Activated CD4-positive, alpha-beta T cell treated with anti-CD3 and anti-CD28 coated beads for 36 hours (primary cell): ENCODE measurements at places on chromosomes 1 and 21. TPM values are rescaled to one million over a fixed set of nuclear protein-coding genes. Genes with fewer than 3 reads are reported as not detected.

The LORICRIN gene
- total RNA-seq = not detected

The MYBPH gene
- not detected for total RNA-seq

- DNase-seq = no peak
These were observed 221.5 kb upstream of the SGIP1 start for GRCh38 chr1:66312271-66312990.

DNA sequence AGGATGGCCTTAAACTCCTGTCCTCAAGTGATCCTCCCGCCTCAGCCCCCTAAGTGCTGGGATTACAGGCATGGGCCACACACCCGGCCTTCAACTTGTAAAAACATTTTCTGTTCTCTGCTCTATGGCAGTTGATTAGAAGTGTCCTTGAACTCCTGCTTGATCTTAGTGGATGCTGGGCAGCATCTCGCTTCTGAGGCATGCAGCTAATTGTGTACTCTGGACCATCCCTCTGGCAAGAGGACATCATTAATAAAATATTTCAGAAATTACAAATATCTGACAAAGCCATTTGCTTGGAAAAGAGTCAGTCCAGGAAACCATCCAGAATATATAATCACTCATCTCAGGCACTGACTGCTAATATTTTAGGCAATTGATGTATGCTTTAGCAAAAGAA, 8.1 kb downstream of the NGF start:
- DNase-seq = no peak

DNA sequence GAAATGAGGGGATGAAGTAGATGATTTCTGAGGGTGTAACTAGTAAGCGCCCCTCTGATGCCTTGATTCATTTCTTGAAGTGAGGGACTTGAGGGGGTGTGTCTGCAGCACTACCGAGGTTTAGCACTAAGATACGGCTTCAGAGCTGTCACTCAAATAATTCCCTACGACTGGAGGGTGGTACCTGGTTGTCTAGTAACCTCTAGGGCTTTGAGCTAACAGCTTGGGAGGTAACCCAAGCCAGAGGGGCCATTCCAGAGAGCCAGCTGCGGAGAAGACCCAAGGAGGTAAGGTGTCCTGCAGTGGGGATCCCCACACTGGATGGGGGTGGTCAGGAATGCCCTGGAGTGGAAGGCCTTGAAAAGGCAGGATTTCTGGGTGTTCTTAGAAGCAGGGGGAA, at the start of gene TTC24:
TTC24 (plus strand) TSS at position 252 of the 400 bp plus-strand sequence. CDS start 1,642 bp downstream, outside the sequence.
- DNase-seq = no peak

- peak; percentile 74 for DNase-seq
These were observed at the start of gene DMBX1 for GRCh38 chr1:46489638-46490405. TSS of gene DMBX1 (plus strand) at chr1:46489836. CDS start at chr1:46507011, 17,175 bp downstream.
